HTR-8/SVneo (cell line): ENCODE measurements at places on chromosomes 2 and 18.

- DNase-seq: no peak
Observed at GRCh38 chr18:79799619-79800370, 2.1 kb downstream of the KCNG2 start.

DNA sequence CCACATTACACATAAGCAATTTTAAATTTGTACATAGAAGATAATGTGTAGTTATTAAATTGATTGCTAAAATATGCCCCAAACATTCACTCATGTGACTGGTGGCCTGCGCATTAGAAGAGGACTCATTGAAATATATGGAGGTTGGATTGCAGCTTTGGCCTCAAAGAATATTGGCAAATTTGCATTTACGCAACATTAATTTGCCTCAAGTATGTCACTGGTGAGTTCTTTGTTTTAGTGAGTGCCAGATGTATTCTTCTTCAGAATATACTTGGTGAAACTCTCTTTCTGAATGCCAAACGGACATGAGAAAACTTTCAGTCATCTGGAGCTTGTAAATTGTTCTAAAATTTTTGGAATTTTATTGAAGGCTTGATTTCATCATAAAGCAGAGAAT is 5.9 kb upstream of the EFEMP1 start:
- DNase-seq: no peak

GRCh38 chr2:44237221-44237620 is 38.1 kb upstream of the SLC3A1 start:
- DNase-seq: no peak

GRCh38 chr2:63881205-63881604 is 39.5 kb downstream of the UGP2 start:
- no peak for DNase-seq

DNA sequence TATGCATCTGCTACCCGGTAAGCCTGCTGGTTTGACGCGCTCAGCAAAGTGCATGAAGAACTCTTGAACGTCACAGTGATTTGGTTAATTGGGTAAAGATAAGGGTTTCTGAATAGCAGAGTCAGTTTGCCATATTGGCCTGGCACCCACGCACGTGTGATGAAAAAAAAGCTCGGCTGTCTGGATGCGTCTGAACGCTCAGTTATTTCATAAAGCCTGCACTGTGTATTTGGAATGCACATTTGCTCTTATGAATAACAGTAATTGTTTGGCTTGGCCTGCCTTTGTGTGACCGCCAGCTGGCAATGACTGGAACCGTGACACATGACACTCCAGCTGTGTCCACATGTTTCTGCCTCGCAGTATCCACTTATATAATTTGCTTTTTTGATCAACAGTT is 129.2 kb upstream of the MEIS1 start:
- no peak for DNase-seq

DNA sequence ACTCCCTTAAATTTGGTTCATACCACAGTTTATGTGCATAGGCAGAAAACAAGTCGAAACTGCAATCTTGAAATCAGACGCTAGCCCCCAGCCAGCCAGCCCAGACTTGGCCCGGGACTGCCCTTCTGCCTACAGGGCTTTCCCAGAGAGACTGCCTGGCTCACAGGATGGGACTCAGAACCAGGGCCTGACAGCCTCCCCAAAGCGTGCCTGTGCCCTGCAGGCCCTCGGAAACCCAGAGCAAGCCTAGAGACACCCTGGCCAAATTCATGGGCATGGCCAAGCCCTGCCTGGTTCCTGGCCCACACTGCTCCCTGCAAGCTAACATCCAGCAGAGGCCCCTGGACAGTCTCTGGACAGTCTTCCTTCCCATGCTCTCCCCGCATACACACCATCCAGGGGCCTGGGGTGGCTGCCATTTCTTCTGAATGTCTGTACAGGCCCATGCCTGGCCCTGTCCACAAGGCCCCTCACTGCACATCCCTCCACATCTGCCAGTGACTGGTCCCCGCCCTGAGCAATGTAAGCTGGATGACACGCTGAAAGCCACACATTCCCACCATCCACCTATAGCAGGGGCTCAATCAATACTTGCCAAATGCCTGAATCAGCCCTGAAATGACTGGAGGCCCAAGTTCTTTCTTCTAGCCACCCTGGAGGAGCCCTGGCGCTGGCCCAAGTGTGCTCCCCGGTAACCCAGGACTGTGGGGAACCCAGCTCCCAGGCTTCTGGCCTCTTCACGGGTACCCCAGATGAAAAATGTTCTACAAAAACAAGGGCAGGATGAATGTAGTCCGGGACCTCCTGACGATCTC is 73.1 kb downstream of the HDAC4 start:
- no peak for DNase-seq

DNA sequence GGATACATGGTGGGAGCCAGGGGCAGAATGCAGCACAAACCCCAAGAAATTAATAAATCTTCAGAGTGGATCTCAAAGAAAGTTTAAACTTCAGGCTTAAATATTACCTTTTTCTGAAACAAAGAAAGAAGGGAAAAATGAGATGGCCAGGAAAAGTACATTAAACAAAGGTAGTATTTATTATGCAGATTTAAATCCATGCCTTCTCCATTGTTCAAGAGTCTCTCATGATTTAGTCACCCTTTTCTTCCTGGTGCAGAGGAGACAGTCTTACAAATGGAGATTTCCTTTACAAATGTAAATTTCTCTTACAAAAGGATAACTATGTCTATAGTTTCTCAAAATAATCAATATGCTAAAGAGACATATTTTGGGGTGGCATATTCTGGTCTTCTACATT is 33.4 kb upstream of the PPM1B start:
- DNase-seq: no peak

- no peak for DNase-seq
Observed at GRCh38 chr18:77105028-77105427, 27.6 kb downstream of the MBP start.

DNA sequence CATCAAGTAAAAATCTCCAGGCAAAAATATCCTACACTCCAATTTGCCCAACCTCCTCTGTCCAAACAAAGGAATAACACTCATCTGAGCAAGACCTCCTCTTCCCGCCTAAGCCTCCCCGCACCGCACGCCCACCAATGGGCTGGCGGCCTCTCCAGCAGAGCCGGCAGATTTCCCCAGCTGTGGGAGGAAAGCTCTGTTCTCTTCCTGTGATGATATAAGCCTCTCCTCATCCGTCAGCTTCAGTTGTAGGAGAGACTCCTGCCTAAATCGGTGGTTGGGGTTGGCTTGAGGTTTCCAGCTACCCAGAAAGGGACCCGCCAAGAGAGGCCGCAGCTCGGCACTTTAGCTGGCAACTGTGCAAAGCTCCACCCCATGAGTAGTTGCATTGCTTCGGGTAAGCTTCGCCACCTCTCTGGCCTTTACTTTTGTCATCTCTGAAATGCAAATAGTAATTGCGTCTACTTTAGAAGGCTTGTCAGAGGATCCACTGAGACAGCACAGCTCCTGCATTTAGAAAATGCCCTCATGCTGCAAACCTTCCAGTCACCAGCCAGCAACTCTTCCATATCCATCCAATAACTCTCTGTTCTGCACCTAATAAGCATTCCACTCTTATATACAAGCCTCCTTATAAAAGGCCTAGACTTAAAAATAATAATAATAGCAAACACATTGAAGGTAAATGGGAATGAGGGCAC is 146.4 kb downstream of the MYT1L start:
- no peak for DNase-seq

DNA sequence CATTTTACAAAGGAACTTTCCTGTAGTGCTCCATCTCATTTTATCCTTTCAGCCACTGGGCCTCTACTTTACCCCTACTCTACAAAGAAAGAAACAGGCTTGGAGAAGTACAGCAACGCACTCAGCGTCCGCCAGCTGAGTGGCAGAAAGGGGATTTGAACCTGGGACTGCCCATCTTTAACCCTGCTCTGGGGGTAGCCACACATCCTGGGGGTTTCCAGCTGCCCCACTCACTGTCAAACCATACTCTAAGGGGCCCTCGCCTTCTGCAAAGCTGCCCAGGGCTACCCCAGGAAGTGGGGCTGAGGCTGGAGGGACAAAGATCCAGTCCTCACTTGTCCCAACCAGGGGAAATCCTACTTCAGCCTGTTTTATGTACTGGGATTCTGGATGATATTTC is 17.9 kb downstream of the HS1BP3 start:
- no peak for DNase-seq

GRCh38 chr18:58988600-58988999 is 123.9 kb downstream of the ZNF532 start:
- DNase-seq: no peak

GRCh38 chr2:26414311-26414710 is 12.6 kb downstream of the DRC1 start:
- no peak for DNase-seq

DNA sequence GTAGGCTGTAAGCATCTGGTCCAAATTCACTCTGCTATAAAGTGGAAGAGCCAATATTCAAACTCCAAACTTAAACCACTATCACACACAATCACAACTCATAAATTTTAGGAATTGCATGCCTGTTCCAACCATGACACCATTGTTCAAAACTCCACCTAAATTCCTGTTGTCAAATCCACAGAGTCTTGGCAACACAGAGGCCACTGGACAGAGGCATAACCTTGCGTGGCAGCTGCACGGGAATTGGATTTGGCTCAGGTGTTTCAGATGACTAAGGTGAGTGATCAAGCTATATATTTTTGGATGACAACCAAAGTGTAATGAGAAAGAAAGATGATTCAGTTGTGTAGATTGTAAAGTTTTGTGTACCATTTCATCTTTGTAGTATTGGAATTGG is 422.7 kb upstream of the TNP1 start:
- no peak for DNase-seq

DNA sequence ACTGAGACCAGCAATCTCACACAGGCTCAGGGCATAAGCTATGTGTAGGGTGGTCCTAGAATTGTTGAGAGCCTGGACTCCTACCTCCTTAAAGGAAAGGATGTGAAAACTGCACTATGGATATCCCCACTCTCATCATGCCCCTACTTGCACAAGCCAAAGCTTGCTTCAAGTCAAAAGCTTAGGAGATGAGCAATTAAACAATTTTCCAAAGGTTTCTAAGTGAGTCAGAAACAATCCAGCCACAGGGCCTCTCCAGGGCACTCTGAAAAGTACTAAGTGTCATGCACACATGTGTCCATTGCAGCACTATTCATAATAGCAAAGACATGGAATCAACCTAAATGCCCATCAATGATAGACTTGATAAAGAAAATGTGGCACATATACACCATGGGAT is 215.4 kb downstream of the AFF3 start:
- no peak for DNase-seq

- DNase-seq: no peak
Observed at GRCh38 chr2:229434187-229434586, 163.1 kb upstream of the PID1 start.

DNA sequence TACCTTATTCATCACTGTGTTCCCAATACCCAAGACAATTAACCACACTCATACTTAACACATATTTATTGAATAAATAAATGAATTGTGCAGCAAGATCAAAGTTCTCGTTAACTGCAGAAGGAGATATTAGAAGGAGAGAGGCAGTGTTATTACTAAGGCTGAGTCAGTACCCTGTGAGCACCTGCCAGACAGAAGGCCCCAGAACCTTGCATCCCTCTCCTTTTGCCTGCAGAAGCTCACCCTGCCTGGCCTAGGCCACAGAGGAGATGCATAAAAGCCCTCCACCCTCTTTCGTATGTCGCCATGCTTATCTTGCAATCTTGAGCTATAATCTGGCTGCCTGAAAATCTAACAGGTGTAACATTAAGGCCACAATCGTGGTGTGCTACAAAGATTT is 20.5 kb upstream of the RNF149 start:
- no peak for DNase-seq

GRCh38 chr2:76563730-76564129 is 853.0 kb upstream of the GCFC2 start:
- no peak for DNase-seq

DNA sequence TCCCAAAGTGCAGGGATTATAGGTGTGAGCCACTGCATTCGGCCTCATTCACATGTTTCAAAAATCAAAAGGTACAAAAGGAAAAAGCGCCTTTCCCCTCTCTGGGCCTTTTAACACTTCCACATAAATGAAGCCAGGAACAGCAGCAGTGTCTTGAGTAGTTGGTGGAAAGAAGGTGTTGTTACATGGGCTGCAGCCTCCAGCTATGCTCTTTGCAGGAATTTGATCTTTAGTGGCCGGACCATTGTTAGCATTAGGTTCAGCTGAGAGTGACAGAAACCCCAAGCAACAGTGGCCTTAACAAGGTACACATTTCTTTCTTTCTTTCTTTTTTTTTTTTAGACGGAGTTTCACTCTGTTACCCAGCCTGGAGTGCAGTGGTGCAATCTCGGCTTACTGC is 59.1 kb downstream of the HS6ST1 start:
- no peak for DNase-seq

- DNase-seq: peak; percentile 61
Observed at GRCh38 chr2:19667085-19667484, 234.7 kb downstream of the TTC32 start.

- DNase-seq: no peak
Observed at GRCh38 chr18:51912381-51912780, 427.6 kb upstream of the DCC start.

- no peak for DNase-seq
Observed at GRCh38 chr2:152962446-152962845, 244.0 kb downstream of the ARL6IP6 start.

GRCh38 chr2:31212659-31213600 is 4.4 kb downstream of the CAPN14 start:
- DNase-seq: no peak

- DNase-seq: no peak
Observed at GRCh38 chr2:233563663-233564430, 2.7 kb downstream of the USP40 start.

- DNase-seq: no peak
Observed at GRCh38 chr2:71789556-71790204, 336.3 kb downstream of the DYSF start.

GRCh38 chr2:147482916-147483669 is 361.7 kb upstream of the ACVR2A start:
- DNase-seq: no peak

DNA sequence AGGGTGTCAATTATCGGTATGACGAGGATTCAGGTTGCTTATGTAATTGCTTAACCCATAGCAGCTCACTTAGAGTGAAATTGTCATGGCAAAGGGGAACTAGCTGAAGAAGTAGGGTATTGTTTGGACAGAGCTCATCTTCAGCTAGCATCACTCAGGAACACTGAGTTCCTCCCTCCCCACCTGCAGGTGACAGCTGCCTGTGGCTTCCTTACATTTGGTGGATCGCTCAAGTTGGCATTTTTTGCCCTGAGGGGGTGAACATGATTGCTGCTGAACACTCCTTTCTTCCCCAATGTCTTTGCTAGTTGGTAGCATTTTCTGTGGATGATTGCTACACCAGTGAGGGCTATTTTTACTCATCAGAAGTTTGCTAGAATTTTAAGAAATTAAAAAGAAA is 86.7 kb upstream of the THUMPD2 start:
- no peak for DNase-seq

DNA sequence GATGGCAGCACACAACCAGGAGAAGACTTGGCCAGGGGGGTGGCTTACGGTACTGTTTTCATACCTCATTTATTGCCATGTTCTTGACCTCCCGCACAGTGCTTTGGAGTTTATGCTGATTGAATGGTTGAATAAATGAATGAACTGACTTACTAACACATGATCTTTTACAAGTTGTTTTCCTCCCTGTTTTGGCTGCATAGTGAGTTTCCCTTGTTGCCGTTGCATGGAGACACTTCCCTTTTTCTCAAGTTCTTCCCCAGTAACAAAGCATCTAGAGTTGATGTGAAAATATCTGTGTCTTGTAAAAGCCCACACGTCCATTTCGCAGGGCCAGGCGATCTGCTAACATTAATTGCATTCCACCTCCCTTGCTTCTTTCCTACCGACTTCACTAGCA is 35.7 kb upstream of the RAB1A start:
- DNase-seq: no peak

- DNase-seq: no peak
Observed at GRCh38 chr2:239774933-239775622, 250.1 kb downstream of the NDUFA10 start.
